ENCODE measurements at places on chromosomes 16 and 17.

- peak; percentile 25 for DNase-seq
Measured at GRCh38 chr17:51119415-51120356, 982 bp downstream of the SPAG9 start.

DNA sequence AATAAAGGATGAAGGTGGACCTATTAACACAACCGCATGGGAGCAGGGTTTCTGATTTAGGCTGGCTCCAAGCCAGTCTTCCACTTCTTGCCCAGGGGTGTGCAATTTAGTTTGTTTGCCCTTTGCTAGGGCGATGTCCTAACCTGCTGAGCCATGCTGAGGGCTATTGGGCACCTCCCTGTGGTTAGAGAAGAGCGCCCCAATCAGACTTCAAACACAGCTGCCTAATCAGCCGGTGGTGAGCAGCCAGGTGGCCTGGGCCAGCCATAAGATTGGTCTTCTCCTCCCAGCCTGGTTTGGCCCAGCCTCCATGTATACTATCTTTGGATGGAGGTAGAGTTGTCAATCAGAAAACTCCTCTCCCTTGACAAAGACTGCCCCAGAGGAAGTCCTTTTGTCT lies 15.7 kb downstream of the TMEM94 start:
- DNase-seq = no peak

DNA sequence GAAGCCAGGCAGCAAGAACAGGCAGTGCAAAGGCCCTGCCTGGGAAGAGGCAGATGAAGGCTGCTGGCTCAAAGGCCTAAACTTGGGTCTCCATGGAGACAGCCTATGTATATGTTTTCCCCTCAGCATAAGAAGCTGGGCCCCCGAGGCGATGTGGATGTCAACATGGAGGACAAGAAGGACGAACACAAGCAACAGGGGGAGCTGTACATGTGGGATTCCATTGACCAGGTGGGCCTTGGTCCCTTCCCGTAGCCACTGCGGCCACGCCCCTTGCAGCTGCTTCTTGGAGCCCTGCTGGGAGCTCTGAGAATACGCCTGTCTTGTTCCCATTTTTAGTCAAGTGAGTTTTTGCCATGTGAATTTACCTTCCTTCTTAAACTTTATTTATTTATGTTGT lies 106.0 kb downstream of the SDR42E1 start:
- no peak for DNase-seq

GRCh38 chr16:72126429-72126765 lies 32.8 kb downstream of the DHX38 start:
- no peak for DNase-seq

DNA sequence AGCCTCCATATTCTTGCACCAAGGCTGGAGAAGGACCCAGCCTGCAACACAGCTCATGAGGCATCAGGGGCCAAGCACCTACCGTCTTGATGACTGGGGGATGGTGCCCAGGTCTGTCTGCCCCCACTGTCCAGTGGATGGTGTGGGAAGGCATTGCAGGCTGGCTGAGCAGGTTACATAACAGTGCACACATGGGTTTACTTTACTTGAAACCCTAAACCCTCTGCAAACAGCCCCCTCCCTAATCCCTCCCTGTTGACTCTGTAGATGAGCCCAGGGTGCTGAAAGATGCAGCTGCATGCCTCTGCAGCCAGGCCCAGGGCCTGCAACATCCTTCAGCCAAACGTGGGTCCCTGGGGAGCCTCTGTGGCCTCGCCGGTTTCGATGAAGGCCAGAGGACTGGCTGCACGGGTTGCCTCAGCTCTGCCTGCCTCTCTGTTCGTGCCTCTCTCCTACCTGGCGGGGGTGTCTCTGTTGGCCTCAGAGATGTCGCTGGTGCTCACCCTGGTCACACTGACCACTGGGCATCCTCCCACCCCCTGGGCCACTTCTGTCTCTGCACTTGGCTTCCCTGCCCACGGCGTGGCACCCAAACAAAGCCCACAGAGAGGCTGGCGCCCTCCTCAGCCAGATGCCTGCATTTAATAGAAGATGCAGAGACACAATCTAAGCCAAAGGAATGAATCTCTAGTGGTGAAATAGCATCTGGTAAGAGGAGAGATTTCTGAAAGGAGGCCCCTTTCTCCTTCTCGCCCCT lies 95.1 kb downstream of the METRNL start:
- no peak for DNase-seq

DNA sequence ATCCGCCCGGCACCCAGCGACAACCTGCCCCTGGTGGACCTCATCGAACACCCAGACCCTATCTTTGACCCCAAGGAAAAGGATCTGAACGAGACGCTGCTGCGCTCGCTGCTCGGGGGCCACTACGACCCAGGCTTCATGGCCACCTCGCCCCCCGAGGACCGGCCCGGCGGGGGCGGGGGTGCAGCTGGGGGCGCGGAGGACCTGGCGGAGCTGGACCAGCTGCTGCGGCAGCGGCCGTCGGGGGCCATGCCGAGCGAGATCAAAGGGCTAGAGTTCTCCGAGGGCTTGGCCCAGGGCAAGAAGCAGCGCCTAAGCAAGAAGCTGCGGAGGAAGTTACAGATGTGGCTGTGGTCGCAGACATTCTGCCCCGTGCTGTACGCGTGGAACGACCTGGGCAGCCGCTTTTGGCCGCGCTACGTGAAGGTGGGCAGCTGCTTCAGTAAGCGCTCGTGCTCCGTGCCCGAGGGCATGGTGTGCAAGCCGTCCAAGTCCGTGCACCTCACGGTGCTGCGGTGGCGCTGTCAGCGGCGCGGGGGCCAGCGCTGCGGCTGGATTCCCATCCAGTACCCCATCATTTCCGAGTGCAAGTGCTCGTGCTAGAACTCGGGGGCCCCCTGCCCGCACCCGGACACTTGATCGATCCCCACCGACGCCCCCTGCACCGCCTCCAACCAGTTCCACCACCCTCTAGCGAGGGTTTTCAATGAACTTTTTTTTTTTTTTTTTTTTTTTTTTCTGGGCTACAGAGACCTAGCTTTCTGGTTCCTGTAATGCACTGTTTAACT lies 1.0 kb downstream of the NOG start:
- DNase-seq = no peak

- DNase-seq = no peak
Measured at GRCh38 chr17:65230040-65230439, 92.9 kb downstream of the RGS9 start.

- DNase-seq = no peak
Measured at GRCh38 chr17:57563958-57564357, 181.1 kb downstream of the CCDC182 start.

DNA sequence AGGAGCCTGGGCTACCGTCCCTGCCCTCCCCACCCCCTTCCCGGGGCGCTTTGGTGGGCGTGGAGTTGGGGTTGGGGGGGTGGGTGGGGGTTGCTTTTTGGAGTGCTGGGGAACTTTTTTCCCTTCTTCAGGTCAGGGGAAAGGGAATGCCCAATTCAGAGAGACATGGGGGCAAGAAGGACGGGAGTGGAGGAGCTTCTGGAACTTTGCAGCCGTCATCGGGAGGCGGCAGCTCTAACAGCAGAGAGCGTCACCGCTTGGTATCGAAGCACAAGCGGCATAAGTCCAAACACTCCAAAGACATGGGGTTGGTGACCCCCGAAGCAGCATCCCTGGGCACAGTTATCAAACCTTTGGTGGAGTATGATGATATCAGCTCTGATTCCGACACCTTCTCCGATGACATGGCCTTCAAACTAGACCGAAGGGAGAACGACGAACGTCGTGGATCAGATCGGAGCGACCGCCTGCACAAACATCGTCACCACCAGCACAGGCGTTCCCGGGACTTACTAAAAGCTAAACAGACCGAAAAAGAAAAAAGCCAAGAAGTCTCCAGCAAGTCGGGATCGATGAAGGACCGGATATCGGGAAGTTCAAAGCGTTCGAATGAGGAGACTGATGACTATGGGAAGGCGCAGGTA lies 762 bp downstream of the CDK12 start:
- DNase-seq = peak; percentile 1

- no peak for DNase-seq
Measured at GRCh38 chr16:86476956-86477534, 33.3 kb upstream of the FOXF1 start.

GRCh38 chr16:27511657-27512448 lies 37.9 kb downstream of the GTF3C1 start:
- no peak for DNase-seq

- DNase-seq = no peak
Measured at GRCh38 chr17:39866013-39866730, 1.8 kb upstream of the ZPBP2 start.

DNA sequence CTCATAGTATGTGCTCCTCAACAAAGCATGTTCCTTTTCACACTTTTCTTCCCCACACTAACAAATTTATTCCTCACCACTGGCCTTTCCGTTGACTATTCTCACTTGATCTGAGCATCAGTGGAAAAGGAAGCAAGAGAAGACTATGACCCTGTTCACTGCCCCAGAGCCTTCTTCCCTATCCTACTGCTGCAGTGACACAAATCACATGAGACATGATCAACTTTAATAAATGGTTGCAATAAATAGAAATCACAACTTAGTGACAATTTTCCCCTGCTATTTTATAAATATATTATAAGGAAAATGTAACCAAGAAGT lies 438.7 kb upstream of the SOX9 start:
- DNase-seq = no peak

- DNase-seq = no peak
Measured at GRCh38 chr16:72072514-72073342, 9.7 kb downstream of the HPR start.

DNA sequence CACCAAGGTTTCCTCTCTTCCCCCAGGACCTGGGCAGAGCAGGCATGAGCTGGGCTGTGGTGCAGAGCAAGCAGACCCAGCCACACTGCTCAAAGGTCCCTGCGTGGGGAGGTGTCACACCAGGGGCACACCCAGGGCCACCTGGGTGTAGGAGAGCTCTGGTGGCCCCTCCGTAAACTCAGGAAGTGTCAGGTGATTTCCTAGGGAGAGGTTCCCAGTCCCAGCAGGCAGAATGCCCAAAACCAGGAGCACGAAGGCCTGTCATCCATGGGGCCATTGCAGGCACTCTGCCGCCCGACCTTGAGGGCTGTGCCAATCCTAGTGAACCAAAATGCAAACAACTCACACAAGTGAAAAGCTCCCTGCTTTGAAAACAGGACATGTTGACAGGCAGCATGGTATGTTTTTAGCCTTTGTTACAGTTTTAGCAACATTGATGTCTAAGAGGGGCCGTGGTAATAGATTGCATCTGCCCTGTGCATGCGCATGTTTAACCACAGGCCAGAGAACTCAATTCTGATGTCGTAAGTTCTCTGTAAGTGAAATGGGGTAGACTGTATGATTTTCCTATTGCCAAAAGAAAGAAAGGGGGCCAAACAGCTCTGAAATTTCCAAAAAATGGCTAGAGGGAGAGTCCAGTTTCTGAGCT lies 21.3 kb downstream of the CIBAR2 start:
- no peak for DNase-seq

GRCh38 chr17:39699818-39700147 lies at the start of gene ERBB2:
TSS of gene ERBB2 (plus strand) at chr17:39700064. CDS start at chr17:39700239, 175 bp downstream.
- DNase-seq = no peak

DNA sequence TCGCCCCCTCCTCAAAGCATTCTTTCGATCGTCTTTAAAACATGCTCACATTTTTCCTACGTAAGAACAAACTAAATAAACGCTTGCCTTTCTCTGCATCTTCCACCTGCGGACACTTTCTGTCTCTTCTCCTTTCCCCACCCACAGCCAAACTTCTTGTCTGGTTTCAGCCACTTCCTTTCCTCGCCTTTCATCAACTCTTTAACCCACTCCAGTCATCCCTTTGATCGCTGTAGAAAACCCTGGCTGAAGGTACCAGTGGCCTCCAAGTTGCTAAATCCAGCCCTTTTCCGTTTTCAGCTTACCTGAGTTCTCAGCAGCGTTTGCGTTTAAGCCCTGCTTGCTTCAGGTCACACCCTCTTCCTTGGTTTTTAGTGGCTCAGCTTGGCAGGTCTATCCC lies 483 bp downstream of the RPA1 start:
- no peak for DNase-seq

DNA sequence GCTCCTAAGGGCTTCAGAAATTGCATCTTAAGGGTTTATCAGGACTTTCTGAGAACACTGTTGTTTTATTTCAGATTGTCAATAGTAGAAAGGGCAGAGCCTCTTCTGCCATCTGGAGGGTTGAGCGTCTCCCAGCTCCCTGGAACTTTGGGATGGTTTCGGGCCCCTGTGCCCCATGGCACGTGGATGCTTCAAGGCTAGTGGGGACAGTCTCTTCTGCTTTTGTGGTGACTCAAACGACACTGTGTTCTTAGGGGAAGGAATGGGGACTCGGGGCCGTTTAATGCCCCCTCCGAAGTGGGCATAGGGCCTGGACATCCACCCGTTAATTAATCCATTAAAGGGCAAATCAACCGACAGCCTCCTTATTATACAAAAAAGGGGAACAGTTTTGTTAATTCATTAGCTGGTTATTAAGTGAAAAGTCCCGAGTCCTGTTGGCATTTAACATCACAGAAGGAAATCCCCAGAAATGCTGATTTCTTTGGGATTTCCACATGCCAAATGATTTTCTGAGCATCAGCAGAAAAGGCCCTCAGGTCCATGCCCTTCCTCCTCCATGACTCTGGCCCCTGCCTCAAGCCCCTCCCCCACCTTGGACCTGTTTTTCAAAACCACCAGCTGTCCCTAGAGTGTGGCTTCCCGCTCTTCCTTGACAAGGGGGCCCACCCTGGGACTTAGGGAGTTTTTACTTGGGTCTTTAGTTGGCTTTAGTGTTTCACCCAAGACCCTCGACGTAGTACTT lies 68.7 kb downstream of the ARSG start:
- DNase-seq = no peak

DNA sequence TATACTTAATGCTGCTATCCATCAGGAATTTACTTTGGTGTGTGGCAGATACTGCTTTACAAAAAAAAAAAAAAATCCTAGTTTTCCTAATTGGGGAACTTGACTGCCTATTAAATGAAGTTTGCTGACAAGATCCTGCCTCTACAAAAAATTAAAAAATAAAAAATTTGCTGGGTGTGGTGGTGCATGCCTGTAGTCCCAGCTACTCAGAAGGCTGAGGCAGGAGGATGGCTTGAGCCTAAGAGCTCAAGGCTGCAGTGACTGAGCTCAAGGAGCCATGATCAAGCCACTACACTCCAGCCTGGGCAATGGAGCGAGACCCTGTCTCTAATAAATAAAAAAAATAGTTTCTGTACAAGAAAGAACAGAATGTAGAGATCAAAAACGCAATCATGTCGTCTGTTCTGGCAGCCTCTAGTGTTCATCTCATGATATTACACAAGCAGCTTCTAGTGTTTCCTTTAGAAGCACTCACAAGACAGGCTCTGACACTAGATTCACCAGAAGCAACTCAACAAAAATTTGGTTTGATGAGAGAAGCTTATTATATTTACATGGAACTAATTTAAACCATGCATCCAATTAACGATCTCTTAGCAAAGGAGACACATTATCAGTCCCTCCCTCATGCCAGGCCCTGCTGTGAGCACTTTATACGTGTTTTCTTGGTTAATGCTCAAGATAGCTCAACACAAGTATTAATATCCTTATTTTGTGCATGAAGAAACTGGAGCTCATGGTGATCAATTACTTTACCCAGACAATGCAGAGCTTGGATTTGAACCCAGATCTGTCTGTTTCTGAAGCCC lies 6.8 kb upstream of the KRTAP17-1 start:
- no peak for DNase-seq

All from activated T-helper 1 cell treated with Interleukin-2 at 50 U/mL for 16 hours (primary cell).